ENCODE measurements at places on chromosomes 12 and 14.

DNA sequence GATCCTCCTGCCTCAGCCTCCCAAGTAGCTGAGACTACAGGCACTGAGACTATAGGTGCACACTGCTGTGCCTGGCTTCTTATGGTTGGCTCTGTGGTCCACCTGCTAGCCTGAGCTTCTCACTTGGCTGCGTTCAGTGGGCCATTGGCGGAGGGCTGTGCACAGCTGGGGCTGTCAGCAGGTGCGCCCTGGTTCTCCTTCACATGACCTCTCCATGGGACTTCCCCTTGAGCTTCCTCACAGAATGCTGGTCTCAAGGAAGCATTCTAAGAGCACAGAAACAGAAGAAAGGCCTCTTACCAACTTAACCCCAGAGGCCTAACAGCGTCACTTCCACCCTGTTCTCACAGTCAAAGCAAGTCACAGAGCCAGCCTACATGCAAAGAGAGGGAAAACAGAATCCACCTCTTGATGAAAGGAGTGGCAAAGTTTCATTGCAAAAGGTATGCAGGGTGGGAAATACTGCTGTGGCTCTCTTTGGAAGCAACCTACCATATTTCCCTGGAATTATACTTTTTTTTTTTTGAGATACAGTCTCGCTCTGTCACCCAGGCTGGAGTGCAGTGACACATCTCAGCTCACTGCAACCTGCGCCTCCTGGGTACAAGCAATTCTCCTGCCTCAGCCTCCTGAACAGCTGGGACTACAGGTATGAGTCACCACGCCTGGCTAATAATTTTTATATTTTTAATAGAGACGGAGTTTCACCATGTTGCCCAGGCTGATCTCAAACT, 9.3 kb downstream of the RILPL2 start:
- DNase-seq = no peak

DNA sequence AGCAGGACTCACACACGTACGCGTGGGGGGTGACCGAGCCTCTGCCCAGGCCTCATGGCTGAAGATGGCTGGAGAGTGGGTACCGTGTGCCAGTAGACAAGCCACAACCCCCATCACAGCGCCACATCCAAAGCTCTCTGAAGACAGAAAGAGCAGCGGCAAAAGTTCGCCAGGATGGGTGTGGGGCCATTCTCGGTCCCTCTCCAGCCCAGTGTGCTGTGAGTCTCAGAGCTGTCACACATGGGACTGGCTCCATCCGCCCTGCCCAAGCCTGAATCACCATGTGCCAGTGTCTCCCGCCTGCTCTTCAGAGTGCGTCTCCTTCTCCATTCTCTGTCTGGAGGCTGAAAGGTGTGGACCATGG, 5.7 kb downstream of the TMEM179 start:
- no peak for DNase-seq

- DNase-seq = no peak
Measured at GRCh38 chr12:123231931-123232330, 1.0 kb downstream of the MPHOSPH9 start.

- no peak for DNase-seq
Measured at GRCh38 chr12:18939051-18939450, 190.5 kb upstream of the PLEKHA5 start.

GRCh38 chr12:59372956-59373355, 222.9 kb upstream of the SLC16A7 start:
- no peak for DNase-seq

DNA sequence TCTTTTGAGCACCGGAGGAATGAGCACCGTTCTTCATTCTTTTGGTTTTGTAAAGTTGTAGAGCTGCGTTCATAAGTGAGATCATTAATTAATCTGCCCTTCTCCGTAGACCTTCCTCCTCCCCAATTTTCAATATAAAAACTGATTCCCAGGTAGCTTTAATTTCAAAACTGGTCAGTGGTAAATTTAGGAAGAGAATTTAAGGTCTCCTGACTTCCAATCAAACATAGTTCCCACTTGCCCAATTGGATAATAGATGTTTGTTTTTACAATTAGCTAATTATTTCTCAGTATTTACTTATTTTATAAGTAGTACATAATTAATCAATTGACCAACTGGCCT, 27.2 kb upstream of the YBX3 start:
- no peak for DNase-seq

DNA sequence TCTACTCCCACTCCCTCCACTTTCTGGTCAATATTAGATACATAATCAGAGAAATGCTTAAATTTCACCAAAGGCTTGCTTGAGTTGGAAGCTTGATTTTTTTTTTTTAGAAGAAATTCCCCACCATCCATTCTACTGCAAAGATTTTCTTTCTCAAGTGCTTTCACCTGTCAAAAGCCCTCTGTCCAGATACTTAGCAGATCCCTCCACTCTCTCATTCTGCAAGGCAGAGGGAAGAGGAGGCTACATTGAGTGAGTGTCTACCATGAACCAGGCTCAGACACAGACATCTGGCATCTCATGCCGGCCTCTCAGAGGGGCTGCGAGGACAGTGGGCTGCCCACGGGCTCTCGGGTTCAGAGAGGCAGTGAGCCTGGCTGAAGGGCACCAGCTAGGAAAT, 127.6 kb upstream of the GSC start:
- DNase-seq = no peak

DNA sequence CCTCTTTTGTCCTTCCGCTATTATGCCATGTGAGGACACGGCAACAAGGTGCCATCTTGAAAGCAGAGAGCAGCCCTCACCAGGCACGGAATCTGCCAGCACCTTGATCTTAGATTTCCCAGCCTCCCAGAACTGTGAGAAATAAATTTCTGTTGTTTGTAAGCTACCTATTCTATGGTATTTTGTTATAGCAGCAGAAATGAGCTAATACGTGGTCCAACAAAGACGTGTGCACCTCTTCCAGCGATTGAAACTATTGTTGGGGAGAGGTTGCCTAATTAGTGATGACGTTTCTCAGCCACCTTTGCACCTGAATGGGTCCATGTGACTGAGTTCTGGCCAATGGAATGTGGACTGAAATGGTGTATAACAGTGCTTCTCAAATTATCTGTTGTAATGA, 2.3 kb upstream of the SNAPC1 start:
- no peak for DNase-seq

GRCh38 chr12:118107011-118107410, 3.2 kb upstream of the VSIG10 start:
- no peak for DNase-seq

Data from stimulated activated CD4-positive, alpha-beta T cell treated with anti-CD3 and anti-CD28 coated beads, Interleukin-1b, Interleukin-23, amount 100 ng/mL, for 24 hours (primary cell).